ENCODE measurements at places on chromosomes 6 and 20.
A peak's percentile ranks its signal among the peaks of the same experiment; 100 is the strongest.

- no peaks in the 10 kb centered on the region for H3K27me3 ChIP-seq
- no peak overlapping the region for H3K4me3 ChIP-seq
- peak overlapping the region; percentile 84 for H3K27ac ChIP-seq
- peaks cover 32% of the 10 kb centered on the region for H3K4me1 ChIP-seq
- H3K36me3 ChIP-seq: peaks cover 37% of the 10 kb centered on the region
- peak; percentile 98 for DNase-seq
These were observed 651 bp upstream of the TAPBP start for GRCh38 chr6:33314515-33314942.

DNA sequence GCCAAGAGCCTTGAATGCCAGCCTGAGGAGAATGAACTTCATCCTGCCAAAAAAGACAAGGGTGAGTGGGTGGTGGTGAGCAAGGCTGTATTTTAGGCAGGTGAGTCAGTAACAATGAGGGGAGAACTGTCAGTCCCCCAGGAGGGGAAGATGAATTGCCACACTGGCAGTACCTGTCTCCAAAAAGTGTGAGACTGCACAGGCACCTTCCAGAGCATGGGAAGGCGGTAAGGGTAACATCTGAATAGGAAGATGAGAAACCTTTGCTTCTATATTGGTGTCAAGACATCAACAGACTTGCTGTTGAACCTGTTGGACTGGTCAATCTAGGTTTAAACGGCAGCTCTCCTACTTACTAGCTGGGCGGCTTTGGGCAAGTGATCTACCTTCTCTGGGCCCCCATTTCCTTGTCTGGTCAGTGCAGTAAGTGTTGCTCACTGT, 30.9 kb downstream of the STK35 start:
- H3K4me1 ChIP-seq: peaks cover 20% of the 10 kb centered on the region
- no peaks in the 10 kb centered on the region for H3K27me3 ChIP-seq
- DNase-seq: no peak
- no peak overlapping the region for H3K4me3 ChIP-seq
- peaks cover 19% of the 10 kb centered on the region for H3K36me3 ChIP-seq

GRCh38 chr6:2952557-2953095, 18.7 kb downstream of the SERPINB6 start:
- peaks cover 9% of the 10 kb centered on the region for H3K4me1 ChIP-seq
- H3K27me3 ChIP-seq: no peaks in the 10 kb centered on the region
- peak; percentile 95 for DNase-seq
- H3K36me3 ChIP-seq: peaks cover 54% of the 10 kb centered on the region
- H3K27ac ChIP-seq: no peak overlapping the region
- no peak overlapping the region for H3K4me3 ChIP-seq

DNA sequence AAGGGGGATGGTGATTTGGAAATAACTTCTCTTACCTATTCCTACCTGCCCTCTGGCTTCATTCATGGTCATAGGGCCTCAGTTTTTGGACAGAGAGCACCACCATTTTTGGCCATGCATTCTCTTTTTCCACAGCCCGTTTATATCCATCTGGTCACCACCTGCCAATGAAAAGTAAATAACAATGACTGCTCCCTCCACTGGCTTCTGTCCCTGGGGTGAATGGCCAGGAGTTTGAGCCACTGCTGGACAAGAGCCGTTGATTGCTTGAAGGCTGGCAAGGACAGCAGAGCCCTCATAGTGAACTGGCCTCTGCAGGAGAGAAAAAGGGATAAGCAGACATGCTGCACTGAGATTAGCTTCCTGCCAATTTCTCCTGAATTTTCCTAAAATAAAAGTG, 261.8 kb downstream of the ADGB start:
- H3K4me3 ChIP-seq: no peak overlapping the region
- H3K4me1 ChIP-seq: peaks cover 1% of the 10 kb centered on the region
- no peak for DNase-seq
- H3K36me3 ChIP-seq: no peaks in the 10 kb centered on the region
- H3K27ac ChIP-seq: no peak overlapping the region

GRCh38 chr6:116355796-116356195, 15.0 kb upstream of the DSE start:
- H3K27me3 ChIP-seq: no peaks in the 10 kb centered on the region
- no peaks in the 10 kb centered on the region for H3K36me3 ChIP-seq
- H3K27ac ChIP-seq: no peak overlapping the region
- no peak overlapping the region for H3K4me3 ChIP-seq
- DNase-seq: no peak
- H3K4me1 ChIP-seq: no peaks in the 10 kb centered on the region

DNA sequence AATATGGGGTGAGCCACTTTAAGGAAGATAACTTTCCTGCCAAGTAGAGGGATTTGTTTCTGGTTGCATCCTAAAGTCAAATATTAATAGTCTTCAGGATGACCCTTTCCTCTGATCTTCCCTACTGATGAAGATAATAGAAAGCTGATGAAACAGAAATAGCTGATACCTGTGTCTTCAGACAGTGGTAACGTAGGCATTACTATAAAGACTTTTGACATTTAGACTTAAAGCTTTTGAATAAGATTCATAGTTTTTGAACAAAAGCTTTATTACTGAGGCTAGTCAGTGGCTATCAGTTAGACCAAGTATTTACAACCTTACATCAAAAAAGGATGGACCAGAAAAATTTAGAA, 1.4 kb downstream of the NEDD9 start:
- H3K4me1 ChIP-seq: peaks cover 9% of the 10 kb centered on the region
- H3K27ac ChIP-seq: peak overlapping the region; percentile 83
- no peaks in the 10 kb centered on the region for H3K36me3 ChIP-seq
- no peaks in the 10 kb centered on the region for H3K27me3 ChIP-seq

GRCh38 chr6:148924226-148925012, 177.6 kb downstream of the UST start:
- no peak overlapping the region for H3K4me3 ChIP-seq
- no peak for DNase-seq
- H3K4me1 ChIP-seq: no peaks in the 10 kb centered on the region
- H3K27ac ChIP-seq: no peak overlapping the region
- H3K27me3 ChIP-seq: no peaks in the 10 kb centered on the region

GRCh38 chr6:154980273-154981078, 14.6 kb upstream of the TIAM2 start:
- no peak overlapping the region for H3K27ac ChIP-seq
- DNase-seq: no peak
- no peaks in the 10 kb centered on the region for H3K27me3 ChIP-seq
- H3K36me3 ChIP-seq: no peaks in the 10 kb centered on the region

GRCh38 chr20:40754339-40754943, 65.4 kb upstream of the MAFB start:
- H3K27me3 ChIP-seq: peaks cover 7% of the 10 kb centered on the region
- no peaks in the 10 kb centered on the region for H3K4me1 ChIP-seq
- DNase-seq: peak; percentile 21
- H3K4me3 ChIP-seq: no peak overlapping the region
- no peaks in the 10 kb centered on the region for H3K36me3 ChIP-seq

DNA sequence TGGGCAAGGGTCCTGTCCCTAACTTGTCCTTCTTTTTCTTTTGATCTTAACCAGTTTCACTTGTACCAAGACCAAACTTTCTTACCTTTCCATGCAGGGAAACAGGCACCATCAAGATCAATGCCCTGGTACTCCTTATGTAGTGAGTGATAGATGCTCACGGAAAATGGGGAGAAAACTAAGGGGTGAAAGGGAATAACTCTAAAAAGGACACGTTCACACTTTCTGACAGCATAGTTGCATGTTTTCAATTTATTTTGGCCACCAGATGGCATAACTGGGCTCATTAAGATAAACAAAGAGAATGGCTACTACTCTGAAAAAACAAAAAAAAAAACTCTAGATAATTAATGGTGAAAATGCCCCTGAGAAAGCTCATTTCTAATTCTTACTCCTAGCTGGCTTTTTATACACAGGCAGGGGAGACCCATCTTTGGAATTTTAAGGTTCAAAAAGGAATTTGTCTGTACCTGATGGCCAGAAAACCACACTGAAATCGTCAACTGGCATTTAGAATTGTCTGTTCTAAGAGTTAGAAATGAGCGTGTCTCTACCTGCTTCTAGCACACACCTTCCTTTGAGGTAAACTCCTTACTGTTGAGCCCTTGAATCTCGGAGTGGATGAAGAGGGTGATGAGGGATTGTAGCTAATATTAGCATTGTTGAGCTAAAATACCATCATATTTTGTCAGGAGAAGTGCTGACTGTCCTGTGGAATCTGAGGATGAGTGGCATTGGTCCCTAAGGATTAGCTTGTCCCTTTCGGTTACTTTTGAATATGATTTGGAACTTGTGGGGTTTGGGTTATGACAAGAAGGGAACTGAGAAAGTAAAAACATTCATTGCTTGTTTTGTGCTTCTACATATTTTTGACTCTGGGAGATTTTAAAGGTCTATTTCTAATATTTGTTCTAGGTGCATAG, 62.2 kb upstream of the DDR1 start:
- no peak overlapping the region for H3K4me3 ChIP-seq
- H3K36me3 ChIP-seq: no peaks in the 10 kb centered on the region
- peak; percentile 64 for DNase-seq
- H3K27ac ChIP-seq: peak overlapping the region; percentile 21

GRCh38 chr6:165272585-165272984, 36.8 kb downstream of the C6orf118 start:
- no peaks in the 10 kb centered on the region for H3K27me3 ChIP-seq
- no peak overlapping the region for H3K27ac ChIP-seq
- DNase-seq: no peak
- H3K4me3 ChIP-seq: no peak overlapping the region

- H3K4me3 ChIP-seq: no peak overlapping the region
- no peaks in the 10 kb centered on the region for H3K4me1 ChIP-seq
- peaks cover 39% of the 10 kb centered on the region for H3K27me3 ChIP-seq
- DNase-seq: no peak
These were observed 180.3 kb downstream of the ANKRD60 start for GRCh38 chr20:58048096-58048702.

DNA sequence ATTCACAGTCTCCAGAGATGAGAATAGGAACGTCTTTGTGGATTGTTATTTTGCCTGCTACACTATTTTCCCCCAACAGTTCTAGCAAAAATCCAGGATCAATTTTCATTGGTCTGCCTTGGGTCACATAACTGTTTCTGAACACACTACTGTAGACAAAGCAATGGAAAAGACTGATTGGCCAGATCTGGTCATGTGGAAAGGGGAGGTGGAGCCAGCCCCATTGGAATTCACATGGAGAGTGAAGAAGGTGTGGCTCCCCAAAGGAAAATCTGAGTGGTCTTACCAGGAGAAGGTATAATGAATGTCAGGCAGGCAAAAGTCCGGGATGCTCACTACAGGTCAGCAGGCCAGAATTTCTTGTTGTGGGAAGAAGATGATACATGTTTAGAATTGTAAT, 9.5 kb upstream of the TP53RK start:
- H3K4me3 ChIP-seq: no peak overlapping the region
- H3K4me1 ChIP-seq: no peaks in the 10 kb centered on the region
- DNase-seq: no peak
- H3K27ac ChIP-seq: no peak overlapping the region
- H3K27me3 ChIP-seq: no peaks in the 10 kb centered on the region
- H3K36me3 ChIP-seq: no peaks in the 10 kb centered on the region

GRCh38 chr6:137487181-137487868, 6.9 kb downstream of the OLIG3 start:
- H3K4me1 ChIP-seq: peaks cover 11% of the 10 kb centered on the region
- no peak for DNase-seq
- H3K27me3 ChIP-seq: peaks cover 88% of the 10 kb centered on the region
- no peak overlapping the region for H3K27ac ChIP-seq
